ENCODE measurements at places on chromosomes 6 and 20.

GRCh38 chr6:14597090-14597489 lies 479.5 kb downstream of the CD83 start:
- DNase-seq: no peak

- DNase-seq: no peak
Observed at GRCh38 chr6:14738933-14739332, 506.9 kb upstream of the JARID2 start.

DNA sequence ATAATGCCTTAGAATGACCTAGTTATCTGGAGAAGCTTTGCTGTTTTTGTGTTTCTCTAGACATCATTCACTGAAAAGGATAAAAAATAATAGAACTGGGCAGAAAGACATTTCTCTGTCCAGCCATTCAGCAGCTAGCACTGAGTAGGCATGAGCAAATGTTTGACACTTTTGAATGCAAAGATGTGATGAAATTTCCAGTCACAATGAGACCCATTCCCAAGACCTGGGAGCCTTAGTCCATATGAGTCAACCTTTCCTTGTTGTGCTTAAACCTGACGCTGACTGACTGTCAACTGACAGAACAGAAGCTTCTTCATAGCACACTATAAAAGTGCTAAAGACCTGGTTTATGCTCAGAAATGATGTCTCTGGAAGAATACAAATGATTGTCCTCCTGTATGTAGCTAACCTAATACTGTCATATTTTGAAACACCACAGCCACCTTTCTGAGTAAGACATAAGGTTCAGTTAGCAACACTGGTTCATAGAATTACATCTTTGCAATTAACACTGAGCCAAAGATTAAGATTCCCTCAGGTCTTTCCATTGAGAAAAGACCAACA lies 17.1 kb downstream of the RALGAPA2 start:
- no peak for DNase-seq

DNA sequence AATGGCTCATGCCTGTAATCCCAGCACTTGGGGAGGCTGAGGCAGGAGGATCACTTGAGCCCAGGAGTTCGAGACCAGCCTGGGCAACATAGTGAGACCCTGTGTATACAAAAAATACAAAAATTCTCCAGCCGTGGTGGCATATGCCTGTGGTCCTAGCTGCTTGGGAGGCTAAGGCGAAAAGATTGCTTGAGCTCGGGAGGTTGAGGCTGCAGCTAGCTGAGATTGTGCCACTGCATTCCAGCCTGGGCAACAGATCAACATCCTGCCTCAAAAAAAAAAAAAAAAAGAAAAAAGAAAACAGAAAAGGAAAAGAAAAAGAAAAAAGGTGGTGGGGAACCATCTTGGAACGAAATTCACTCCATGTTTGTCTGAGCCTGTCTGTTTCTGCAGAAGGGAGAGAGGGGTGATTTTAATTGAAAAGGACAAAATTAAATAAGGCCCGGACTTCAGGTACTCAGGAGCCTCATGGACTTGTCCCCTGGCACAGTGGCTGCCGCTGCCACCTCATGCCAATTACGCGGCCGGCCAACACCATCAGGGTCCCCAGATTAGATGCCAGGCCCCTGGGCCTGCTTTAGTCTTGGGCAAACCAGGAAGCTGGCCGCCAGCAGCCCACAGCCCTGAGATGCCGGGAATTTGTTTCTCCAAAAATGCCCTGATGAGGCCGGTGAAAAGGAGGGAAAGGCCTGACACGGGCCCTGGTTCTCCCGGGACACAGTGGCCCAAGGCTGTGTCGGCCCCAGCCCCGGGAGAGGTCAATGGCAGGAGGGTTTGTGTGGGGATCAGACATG lies 37.8 kb upstream of the STX16 start:
- DNase-seq: no peak

GRCh38 chr20:3768342-3769130 lies 983 bp upstream of the ADISSP start:
- DNase-seq: peak; percentile 88

GRCh38 chr20:43670423-43670822 lies 3.5 kb downstream of the MYBL2 start:
- no peak for DNase-seq

DNA sequence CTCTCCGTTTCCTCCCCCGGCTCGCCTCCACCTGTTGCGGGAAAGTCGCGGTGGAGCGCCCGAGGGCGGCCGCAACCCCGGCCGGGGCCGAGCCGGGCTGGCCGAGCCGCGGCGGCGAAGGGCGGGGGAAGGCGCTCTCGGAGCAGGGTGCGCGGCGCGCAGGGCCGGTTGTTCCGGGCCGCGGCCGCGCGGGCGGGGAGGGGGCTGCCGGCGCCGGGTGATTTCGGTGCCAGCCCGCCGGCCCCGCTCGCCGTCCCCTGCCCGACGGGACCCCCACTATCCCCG lies 235 bp downstream of the MAP7 start:
- DNase-seq: peak; percentile 21

DNA sequence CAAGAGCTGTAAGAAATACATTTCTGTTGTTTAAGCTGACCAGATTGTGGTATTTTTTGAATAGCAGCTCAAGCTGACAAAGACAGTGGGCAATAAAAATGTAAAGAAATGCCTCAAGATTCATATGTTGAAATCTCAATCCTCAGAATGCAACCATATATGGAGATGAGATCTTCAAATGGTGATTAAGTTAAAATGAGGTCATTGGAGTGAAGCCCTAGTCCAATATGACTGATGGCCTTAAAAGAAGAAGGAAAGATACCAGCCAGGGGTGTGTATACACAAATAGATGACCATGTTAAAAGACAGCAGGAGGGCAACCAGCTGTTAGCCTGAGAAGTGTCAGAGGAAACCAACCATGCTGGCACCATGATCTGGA lies 7.1 kb upstream of the DDO start:
- no peak for DNase-seq

DNA sequence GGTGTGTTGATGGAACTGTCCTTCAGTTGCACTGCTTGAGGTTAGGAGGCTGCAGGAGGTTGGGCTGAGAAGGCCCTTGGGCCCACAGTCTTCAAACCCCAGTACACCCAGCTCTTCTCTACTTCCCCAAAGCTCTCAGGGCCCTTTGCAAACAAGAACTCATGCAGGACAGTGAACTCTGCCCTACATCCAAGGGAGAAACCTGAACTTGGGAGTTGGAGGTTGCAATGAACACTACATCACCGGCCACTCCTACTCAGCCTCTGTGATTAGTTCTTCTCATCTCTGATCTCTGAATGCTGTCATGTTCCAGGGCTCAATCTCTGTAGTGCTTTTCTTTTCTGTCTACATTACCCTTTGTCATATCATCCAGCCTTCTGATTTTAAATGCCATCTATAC lies 148.5 kb upstream of the PDE7B start:
- no peak for DNase-seq

DNA sequence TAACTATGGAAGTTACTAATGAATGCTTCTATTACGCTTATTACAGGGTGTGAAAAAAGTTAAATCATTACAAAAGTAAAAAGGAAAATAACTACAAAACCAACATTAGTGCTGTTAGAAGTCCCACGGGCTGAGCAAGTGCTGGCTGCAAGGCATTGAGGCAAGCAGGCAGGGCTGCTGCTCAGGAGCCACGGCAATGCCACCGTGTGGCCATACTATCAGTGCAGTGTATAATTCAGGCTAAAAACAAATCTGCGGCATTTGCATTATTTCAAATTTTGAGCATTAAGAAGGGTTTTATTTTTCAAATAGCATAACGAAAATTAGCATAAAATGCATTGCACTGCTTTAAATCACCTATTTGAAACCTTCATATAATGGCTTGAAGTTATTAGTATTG lies 17.1 kb downstream of the IFNGR1 start:
- no peak for DNase-seq

GRCh38 chr20:36490191-36490590 lies 51.1 kb upstream of the MYL9 start:
- DNase-seq: no peak

- DNase-seq: peak; percentile 97
Observed at GRCh38 chr6:162942866-162943265, 215.1 kb downstream of the PACRG start.

- no peak for DNase-seq
Observed at GRCh38 chr6:28712982-28713381, 187.3 kb downstream of the GPX5 start.

Data from EL (cell line).